ENCODE measurements at places on chromosomes 12 and 14.

- DNase-seq: no peak
Observed at GRCh38 chr14:88324930-88325329, 1.9 kb upstream of the KCNK10 start.

GRCh38 chr14:92848887-92849286, 54.8 kb downstream of the GOLGA5 start:
- no peak for DNase-seq

- no peak for DNase-seq
Observed at GRCh38 chr12:45429831-45430230, 213.9 kb downstream of the ANO6 start.

- no peak for DNase-seq
Observed at GRCh38 chr12:47110011-47110541, 30.3 kb upstream of the AMIGO2 start.

GRCh38 chr12:57047981-57048380, 1.9 kb downstream of the MYO1A start:
- DNase-seq: no peak

- DNase-seq: no peak
Observed at GRCh38 chr12:50913224-50913623, 39.1 kb upstream of the HIGD1C start.

GRCh38 chr14:30573226-30573814, 14.4 kb downstream of the G2E3 start:
- no peak for DNase-seq

GRCh38 chr12:87815771-87816585, 213.2 kb downstream of the C12orf50 start:
- DNase-seq: no peak

- DNase-seq: no peak
Observed at GRCh38 chr14:76814726-76815645, 2.3 kb upstream of the ANGEL1 start.

- DNase-seq: no peak
Observed at GRCh38 chr12:87112571-87113345, 856.6 kb upstream of the MGAT4C start.

DNA sequence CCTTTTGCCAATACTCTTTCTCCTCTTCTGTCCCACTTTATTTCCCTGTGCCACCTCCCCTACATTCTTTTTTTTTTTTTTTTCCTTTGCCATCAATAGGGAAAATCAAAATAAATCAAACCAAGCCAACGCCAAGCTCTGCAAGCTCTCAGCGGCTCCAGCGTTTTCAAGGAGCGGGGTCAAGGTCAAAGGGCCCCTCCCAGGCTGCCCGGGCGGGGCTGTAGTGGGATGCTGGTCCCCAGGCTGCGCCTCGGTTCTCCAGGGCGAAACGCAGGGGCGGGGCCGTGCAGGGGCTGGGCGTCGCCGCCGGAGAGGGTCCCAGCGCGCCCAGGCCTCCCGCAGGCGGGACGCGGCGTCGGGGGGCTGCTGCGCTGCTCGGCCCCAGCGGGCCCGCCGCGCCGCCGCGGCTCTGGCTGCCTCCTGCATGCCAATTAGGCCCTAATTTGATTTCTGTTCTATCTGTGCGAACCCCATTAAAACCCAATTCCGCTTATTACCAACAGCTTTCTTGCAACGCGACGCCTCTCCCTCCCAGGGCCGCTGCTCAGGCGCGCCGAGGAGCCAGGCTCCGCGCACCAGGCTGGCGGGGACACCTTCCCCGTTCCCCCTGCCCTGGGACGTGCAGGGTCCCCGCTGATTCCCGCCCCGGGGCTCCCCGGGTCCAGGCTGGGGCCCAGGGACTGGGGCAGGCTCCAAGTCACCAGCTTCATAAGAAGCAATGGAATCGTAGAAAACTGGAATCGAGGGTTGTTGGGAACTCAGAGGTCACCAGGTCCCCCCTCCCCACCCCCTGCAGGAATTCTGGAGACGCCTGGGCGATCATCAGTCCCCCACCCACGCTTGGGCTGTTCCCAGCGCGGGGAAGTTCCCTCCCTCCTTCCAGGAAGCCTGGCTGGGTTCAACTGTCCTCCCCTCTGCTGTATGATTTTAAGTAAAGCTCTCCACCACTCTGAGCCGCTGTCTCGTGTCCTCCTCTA, 50.7 kb upstream of the MAP1LC3B2 start:
- peak; percentile 48 for DNase-seq

DNA sequence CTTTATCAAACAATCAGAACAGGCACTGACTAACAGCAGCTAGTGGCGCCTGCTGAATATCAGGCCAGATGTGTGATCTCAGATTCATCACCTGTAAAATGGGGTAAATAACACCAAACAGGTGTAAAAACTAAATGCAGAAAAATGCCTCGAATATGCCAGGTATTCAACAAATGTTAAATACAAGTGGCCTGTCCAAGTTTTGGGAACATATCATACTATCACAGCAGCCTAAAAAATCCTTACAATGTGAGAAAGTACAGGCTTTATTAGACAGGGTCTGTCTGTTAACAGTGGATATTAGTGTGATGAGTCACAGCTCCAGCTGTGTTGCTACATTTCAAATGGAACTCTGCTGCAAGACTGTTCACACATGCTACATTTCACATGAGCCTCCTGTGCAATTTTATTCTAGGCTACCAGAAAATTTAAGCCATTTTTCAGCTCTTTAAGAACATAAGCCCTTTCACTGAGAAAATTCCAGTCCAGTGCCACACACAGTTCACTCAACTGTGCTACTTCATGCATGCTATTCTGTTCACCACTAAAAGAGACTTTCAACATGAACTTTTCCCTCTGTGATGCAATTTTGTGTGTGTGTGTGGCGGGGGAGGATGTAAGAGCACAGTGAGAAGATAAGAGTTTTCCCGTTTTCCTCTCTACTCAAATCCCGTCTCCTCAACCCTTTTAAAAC, 56.7 kb downstream of the MSRB3 start:
- peak; percentile 66 for DNase-seq

DNA sequence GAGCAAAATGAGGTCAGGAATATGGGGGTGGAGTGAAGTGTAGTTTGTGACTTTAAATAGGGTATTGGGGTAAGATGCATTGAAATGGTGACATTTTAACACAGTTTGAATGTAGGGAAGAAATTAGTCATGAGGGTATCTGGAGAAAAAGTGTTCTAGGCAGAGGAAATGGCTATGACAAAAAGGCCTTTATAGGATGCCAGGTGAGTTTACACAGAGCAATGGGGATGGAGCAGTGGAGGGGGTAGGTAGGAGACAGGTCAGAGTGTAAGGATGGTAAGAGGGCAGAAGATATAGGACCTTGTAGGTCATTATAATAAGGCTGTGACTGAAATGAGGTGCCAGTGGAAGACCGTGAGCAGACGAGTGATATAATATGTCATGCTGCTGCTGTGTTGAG, 30.4 kb downstream of the HEATR5A start:
- DNase-seq: no peak

GRCh38 chr12:132426349-132427173, 63.4 kb upstream of the FBRSL1 start:
- no peak for DNase-seq

- peak; percentile 61 for DNase-seq
Observed at GRCh38 chr12:52903285-52903854, 1.5 kb downstream of the KRT8 start.

DNA sequence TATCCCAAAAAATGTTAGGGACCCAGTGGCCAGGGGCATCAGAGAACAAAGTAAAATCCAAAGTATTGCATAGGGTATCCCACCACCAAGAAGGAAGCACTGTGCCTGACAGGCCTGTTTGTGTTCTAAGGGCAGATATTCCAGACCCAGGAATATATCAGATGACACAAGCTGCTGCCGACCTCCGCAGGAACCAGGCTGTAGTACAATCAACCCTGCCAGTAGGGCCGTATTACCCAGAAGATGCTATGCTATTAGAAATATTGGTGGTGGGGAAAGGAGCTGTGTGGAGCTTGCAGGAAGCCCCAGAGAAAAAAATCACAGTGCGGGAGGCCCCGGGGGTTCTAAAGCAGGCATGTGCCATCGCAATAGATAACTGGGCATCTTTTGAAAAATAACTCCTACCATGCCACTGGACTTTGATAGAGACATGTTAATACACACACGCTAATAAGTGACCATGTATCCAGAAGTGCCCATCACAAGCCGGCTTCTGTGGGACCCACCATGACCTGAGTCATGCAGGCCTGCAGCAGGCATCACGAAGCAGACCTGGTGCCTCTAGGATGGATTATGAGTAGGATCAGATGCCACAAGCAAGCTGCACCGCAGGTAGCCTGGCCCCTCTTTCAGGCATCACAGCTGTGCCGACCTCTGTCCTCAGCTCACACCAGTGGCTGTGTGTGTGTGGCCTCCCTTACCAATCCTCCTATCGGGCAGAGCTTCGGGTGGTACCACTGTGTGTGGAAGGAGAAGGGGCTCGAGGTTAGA, 242.7 kb downstream of the BCL11B start:
- no peak for DNase-seq

GRCh38 chr12:8078398-8078797, 3.7 kb upstream of the NECAP1 start:
- peak; percentile 74 for DNase-seq

- DNase-seq: no peak
Observed at GRCh38 chr12:94620621-94621020, 29.7 kb downstream of the TMCC3 start.

GRCh38 chr12:82688035-82688501, 1.4 kb downstream of the TMTC2 start:
- DNase-seq: no peak

DNA sequence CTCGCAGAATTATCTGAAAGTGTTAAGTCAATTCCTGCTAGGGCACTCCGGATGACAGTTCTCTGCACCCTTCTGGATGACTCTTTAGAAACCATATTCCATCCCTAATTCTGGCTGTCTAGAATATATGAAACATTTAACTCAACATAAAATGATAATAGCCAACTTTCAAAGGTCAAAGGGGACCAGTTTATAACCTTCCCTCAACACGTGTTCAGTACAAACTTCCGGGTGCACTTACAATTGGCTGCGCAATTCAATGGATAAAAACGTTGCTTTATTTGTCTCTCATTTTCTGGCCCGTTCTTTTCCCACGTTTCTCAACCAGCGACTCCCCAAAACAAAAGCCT, 1.3 kb downstream of the SBNO1 start:
- no peak for DNase-seq

DNA sequence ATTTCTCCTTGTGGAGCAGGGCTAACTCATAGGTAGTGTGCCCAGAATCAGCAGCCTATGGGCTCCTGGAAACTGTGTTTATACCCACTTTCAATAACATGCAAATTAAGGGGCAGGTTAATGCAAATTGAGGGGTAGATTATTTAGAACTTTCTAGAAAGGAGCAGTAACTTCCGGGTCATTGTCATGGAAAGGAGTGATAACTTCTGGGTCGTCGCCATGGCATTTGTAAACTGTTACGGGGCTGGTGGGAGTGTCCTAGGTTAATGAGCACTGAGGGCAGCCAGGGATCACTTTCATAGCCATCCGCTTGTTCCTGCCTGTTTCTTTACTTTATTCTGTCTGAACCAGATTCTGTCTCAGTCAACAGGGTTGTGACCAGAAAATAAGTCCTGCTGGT, 143.3 kb upstream of the RFLNA start:
- no peak for DNase-seq

All from Caco-2 (cell line).